ENCODE measurements at places on chromosomes 7 and 10.

DNA sequence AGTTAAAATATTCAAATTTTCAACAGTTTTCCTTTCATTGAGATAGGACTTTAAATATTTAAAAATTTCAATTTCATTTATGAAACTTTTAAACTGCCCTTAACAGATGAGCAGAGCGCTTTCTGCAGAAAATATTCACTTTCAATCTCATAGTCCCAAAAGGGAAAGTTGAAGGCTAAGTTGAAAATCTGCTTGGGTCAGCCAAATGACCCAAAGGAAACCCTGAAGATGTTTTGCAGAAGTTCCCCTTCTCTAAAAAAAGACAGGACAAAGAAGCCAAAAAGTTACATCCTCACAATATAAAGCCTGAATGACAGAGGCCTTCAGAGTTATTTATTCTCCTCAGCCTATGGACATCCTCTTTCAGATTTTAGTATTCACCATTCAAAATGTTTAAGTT lies 17.6 kb upstream of the SCIN start:
- DNase-seq = no peak

- no peak for DNase-seq
Observed at GRCh38 chr7:84362828-84363227, 168.2 kb upstream of the SEMA3A start.

DNA sequence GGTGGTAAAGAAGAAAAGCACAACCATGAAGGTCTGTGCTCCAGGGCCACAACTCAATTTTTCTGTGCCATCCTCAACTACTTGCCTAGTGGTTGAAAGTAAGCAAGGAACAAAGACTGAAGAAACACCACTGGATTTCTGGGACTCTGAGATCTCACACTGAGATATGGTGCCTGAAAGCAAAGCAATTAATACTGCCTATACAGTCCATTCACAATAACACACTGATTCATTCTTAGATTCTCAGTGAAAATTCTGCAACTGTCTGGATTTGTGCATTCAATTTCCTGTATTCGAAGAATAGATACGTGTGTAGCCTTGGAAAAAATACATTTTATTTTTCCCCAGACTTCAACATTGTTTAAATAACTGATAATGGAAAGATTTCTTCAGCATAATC lies 116.4 kb upstream of the FAM133B start:
- DNase-seq = no peak

- no peak for DNase-seq
Observed at GRCh38 chr7:81210137-81211064, 291.6 kb upstream of the SEMA3C start.

DNA sequence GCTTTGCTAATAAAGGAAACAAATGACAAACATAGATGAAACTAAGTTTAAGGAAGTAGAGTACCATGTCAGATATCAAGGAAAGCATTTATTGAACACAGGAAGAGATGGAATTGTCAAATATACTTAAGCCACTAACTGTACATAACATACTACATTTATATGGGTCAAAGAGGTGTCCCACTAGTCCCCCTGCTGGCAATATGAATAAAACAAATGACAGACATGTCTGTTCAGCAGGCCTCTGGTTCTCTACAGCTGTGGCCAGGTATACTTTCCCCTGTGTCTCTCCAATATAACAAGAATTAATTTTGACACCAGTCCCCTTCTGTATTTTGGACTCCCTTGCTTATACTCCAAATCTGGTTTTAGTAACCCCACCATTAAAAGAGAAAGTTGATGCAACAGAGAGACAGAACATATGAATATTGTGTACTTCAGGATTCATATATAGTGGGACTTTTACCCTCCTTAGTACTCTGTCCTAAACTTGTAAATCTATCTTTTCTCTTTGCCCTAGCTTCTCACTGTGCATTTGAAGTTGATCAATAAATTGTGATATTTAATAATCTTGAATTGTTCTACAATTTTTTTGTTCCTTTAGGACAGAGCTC lies 42.9 kb downstream of the CD36 start:
- no peak for DNase-seq

GRCh38 chr10:21912625-21913024 lies 90.9 kb downstream of the DNAJC1 start:
- no peak for DNase-seq

DNA sequence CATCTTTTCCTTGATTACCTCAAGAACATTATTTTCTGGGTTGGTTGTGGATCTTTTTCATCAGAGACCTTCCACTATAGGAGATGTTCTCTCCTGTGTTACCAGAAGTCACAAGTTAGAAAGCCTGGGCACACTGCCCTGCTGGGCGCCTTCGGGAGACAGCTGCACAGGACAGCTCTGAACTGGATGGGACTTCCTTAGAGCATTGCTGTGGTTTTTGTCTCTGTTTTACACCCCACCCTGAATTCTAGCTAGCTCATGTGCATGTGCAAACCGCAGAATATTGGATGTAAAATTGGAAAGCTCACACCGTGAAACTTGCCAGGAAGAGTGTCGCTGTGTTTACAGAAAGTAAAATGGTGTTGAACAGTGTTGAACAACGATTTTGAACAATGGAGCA lies 54.4 kb upstream of the SEC61G start:
- no peak for DNase-seq

DNA sequence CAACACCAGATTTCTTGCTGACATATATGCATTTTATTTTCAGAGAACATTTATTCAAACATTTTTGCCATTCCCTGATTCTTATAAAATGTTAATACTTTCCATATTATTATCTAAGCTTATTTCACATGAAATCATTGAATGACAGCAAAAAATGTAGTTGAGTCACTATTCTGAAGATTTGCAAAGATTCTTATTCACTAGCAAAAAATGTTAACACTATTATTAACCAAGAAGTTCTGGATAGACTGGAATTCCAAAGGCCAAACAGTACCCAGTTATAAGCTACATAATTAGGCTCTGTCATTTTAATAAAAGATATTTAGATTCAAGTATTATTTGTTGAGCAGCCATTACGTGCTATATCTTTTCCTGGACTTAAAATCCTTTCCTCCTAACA lies 4.3 kb downstream of the GSTO2 start:
- no peak for DNase-seq

DNA sequence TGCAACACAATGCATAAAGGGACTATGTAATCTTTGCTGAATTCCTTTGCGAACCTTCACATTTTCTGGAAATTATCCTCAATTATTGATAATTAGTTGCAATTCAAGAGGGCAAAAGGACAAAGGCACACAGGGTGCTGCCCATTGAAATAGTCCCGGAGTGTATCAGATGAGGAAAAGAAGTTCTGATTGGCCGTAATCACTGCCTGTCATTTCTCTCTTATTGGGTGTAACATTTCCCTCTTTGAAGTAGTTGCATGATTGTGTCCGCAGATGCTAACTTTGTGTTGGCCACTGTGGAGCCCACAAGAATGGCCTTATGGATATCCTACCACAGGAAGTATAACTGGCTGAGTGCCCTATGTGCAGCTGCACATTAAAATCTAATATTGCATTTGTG lies 35.1 kb upstream of the TAS2R16 start:
- no peak for DNase-seq

Measured in activated naive CD4-positive, alpha-beta T cell (primary cell).